ENCODE measurements at places on chromosomes 13 and 19.

- DNase-seq: no peak
These were observed 354.9 kb upstream of the SLITRK1 start for GRCh38 chr13:84237143-84237542.

GRCh38 chr13:31437975-31438374 lies 238.2 kb downstream of the B3GLCT start:
- no peak for DNase-seq

DNA sequence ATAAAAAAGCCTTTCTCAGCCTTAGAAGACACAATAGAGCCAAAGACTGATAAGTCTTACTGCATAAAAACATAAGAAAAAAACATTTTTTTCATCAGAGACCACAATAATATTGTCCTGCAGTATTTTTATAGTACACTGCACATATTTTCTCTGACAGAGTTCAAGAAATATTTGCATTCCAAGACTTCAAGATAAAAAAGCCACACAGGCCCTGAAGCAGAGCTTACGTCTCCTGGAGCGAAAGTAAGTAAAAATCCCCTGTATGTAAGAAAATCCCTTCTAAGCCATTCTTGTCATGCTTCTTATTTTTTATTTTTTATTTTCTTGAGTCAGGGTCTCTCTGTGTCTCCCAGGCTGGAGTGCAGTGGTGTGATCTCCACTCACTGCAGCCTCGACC lies 755.9 kb downstream of the LIG4 start:
- DNase-seq: no peak

- no peak for DNase-seq
These were observed 435 bp upstream of the OBI1 start for GRCh38 chr13:78659450-78659730.
